NCI-H526 (cell line): ENCODE measurements at places on chromosomes 1 and 21.
A peak's percentile ranks its signal among the peaks of the same experiment; 100 is the strongest.

DNA sequence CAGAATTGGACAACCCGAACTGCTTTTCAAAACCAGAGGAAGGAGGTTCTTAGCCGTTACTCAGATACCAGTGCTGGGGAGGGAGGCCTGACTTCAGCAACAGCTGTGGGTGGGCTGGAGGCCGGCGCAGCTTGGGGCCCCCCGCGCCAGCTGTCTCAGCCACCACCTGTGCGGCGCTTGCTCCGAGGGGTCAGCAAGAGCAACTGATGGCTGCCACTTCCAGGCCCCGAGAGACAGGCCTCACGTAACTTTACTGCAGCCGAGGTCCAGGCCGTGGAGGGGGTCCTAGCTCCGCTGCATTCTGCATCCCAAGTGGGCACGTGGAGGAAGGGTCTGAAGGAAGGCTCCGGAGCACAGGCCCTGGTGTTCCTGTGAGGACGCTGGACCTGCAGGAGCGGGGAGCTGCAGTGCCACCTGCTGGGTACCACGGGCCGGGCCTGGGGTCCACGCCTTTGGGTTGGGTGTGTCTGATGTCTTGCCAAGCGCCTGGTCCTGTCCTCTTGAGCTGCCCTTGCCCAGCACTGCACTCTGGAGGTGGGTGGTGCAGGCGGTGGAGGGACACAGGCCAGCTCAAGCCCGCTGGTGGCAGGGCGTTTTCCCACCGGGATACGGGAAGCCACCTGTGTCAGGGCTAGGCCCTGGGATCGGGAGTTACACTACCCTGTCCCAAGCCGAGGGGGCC, 9.8 kb downstream of the THAP3 start:
- peak; percentile 82 for DNase-seq

DNA sequence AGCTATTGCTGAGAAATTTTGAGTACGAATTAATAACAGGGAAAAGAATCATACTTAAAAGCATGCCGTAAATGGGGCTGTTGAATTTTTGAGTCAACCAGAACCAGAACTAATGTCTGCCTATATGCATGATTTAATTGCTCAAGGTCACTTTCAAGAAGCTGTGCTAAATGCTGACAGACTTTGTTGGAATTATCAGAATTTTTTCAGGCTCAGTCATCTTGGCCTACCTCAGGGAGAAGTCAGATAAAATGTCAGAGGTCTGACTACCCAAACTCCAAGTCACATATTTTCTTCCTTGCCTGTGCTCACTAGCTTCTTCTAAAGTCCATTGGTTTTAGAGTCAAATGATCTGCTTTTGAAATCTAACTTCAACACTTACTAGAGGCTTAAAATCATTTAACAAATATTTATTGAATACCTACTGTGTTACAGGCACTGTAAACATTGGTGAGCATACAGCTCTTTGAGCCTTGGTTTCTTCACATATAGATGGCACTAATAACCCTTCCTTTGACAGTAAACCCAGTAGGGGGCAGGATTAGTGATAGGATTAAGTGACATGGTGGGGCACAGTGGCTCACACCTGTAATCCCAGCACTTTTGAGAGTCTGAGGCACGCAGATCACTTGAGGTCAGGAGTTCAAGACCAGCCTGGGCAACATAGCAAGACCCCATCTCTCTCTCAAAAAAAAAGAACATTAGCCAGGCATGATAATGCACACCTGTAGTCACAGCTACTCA, 121.2 kb upstream of the SLC44A3 start:
- DNase-seq: no peak

- DNase-seq: no peak
Measured at GRCh38 chr1:48947761-48948537, 171.3 kb upstream of the BEND5 start.

DNA sequence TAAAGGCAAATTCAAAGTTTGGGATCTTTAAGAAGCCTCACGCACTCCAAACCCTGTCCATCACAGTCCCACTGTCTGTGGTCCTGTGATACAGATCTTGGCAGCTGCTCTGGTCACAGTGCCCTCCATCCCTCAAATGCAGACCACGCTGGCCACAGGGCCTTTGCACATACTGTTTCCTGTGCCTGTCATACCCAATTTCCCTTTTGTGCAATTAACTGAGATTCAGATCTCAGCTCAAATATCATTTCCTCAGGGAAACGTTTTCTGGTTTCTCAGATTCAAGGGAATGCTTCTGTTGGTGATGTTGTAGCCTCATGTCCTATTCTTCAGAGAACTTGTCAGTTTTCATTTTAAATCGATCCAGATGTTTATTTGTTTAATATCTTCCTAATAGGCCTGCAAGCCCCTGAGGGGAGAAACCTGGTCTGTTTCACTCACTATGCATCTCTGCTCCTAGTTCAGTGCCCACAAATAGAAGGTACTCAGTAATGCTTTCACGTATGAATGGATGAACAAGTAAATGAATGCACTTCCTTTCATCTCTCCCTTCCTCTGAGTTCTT, 24.2 kb upstream of the GRIK3 start:
- DNase-seq: no peak

GRCh38 chr1:173717238-173717637, 2.5 kb downstream of the KLHL20 start:
- DNase-seq: no peak
